ENCODE measurements at places on chromosomes 5 and 9.
A peak's percentile ranks its signal among the peaks of the same experiment; 100 is the strongest.

DNA sequence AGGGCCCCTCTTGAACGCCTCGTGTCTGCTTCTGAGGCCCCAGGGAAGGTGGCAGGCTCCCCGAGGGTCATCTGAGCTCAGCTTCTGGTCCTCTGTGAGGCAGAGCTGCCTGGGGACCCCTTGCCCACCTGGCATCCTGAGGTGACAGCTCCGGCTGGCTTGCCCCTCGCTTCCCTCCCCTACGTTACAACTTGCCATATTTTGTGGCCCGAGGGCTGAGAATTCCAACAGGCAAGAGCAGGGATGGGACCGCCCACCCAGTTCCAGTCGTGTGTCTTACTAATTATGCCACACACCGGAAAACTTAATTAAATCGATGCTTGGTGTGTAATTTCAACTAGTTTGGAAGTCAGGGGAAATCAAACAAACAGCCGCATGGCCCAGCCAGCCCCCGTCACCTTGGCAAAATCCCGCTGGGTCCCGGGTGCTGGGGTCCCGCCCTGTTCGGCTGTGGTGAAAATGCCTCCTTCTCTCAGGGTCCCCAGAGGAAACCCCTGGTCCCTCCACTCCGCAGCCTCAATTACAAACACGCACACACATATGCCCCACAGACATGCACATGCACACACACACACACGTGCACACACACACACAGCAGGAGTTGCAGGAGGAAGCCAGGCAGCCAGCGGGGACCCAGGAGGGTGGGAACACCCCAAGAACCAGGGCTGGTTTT lies 221.0 kb upstream of the IER5L start:
- DNase-seq = no peak

- DNase-seq = no peak
Measured at GRCh38 chr9:6926436-6926835, 168.7 kb downstream of the KDM4C start.

- no peak for DNase-seq
Measured at GRCh38 chr5:140417235-140417634, 15.6 kb downstream of the ANKHD1 start.

GRCh38 chr5:170700503-170700902 lies 83.0 kb upstream of the GABRP start:
- DNase-seq = no peak

DNA sequence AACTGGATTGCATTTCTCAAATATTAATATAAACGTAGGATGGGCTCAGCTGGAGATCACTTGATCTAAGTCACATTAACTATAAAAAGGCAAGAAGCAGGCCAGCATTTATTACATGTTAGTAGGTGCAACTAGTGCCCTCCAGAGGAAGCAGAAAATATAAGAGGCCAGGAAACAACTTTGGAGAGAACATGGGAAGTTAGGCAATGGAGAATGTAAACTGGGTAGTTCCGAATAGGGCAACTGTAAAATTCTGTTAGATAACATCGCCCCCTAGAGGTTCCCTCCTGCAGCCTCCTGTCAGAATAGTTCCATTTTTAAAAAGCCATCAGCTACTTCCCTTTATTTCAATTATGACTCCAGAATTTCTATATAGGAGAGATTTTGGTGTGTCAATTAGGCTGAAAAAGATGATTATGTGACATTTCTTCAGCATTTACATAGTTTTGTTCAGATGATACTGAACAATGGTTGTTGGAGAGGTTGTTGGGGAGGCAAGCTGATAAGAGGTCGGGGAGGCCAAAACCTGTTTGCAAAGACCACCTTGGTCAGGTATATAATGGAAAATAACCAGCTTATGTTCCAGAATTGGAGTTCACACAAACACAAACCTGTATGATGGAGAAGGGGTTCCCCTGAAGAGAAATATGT lies 22.4 kb downstream of the CCL28 start:
- DNase-seq = peak; percentile 21

GRCh38 chr9:121323449-121324151 lies 46.5 kb downstream of the STOM start:
- DNase-seq = no peak

GRCh38 chr5:137275083-137275482 lies 224.0 kb downstream of the SPOCK1 start:
- no peak for DNase-seq

DNA sequence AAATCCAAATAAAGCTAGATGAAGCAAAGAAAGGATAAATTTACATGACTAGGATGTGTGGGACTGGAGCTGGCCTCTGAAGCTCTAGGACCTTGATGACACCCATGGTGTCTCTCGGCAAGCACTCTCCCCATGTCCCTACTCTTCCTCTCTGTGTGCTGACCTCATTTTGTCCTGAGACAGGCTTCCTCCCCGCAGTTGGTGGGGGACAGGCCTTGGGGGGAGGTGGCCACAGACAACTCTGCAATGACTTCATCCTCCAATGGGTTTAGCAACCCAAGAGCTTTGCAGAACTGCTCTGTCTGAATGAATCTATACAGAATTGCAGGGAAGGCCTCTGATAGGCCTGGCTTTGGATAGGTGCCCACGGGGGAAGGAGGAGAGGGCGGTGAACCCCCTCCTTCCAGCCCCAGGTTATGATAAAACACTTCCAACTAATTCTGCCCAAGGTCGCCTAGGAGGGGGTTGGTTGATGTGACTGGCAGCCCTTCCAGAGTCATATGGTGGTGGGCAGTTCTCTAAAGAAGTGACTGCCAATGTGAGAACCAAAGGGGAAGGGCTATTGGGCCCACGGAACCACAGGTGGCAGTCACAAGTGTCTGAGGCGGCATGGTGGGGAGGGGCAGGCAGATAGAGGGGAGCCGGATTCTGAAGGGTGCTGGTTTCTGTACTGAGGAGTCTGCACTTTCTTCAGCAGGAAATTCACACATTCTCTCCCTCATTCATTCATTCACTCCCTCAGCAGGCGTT lies 6.0 kb downstream of the SLC6A7 start:
- DNase-seq = no peak

All from stimulated activated CD4-positive, alpha-beta T cell treated with anti-CD3 and anti-CD28 coated beads, Interleukin-1b, Interleukin-23, amount 100 ng/mL, for 24 hours (primary cell).